ENCODE measurements at places on chromosomes 4 and X.

- DNase-seq, result no peak
These were observed 66.8 kb downstream of the SOWAHB start for GRCh38 chr4:76830964-76831703.

DNA sequence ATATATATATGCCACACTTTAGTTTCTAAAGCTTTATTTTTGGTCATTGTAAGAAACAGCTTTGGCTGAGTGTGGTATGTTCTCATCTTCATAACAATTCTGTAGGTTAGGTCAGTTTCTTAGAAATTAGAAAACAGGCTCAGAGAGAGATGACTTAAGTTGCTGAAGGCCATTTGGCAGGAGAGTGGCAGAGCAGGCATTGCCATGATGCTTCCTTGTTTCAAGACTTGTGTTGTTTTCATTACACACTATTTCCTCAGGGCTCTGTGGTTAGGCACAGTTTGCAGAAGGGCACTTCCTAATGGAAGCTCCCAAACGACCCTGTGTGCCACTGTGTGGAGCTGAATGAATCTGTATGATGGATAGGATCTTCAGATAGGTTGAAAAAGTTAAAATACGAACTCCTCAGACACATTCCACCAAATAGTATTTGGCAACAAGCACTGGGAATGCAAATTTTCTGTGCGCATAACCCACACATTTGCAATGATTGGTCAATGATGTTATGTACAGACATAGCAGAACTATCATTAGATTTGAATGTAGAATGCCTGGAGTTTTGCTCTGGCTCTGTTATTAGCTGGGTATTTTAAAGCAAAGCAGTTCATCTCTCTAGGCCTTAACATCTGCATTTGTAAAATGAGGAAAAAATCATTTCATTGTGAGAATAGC lies 274.3 kb upstream of the HS3ST1 start:
- no peak for DNase-seq

GRCh38 chr4:2489841-2490552 lies 21.1 kb downstream of the RNF4 start:
- no peak for DNase-seq

GRCh38 chr4:85741921-85742591 lies 267.1 kb downstream of the ARHGAP24 start:
- no peak for DNase-seq

DNA sequence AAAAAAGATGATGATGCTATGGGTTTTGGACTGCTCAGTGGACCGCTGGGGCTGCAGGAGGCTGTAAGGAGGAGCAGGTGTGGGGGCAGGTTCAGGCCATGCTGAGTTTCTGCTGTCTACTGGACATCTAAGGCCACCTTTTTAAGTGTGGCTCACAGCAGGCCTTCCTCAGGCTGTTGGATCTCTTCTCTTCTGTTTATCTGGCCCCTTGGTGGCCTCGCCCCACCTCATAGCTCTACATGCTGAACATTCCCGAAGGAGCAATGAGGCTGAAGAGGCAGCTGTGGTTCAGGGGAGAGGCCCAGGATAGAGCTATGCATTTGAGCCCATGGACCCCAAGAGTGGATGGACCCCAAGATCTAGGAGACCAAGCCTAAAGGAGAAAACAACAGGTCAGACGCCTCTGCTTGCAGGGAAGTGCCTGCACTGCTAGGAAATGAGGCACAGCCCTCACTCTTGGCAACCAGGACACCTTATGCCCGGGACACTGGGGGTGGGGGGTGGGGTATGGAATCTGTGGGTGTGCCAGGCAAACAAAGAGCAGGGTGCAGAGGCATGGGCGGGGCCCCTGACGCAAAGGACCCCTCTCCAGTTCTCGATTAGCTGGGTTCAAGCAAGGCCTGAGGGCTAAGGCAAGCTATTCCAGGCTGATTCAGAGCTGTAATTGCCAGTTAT lies 168.9 kb downstream of the BCOR start:
- DNase-seq, result no peak

GRCh38 chr4:124861761-124862160 lies 149.2 kb upstream of the ANKRD50 start:
- DNase-seq, result no peak

DNA sequence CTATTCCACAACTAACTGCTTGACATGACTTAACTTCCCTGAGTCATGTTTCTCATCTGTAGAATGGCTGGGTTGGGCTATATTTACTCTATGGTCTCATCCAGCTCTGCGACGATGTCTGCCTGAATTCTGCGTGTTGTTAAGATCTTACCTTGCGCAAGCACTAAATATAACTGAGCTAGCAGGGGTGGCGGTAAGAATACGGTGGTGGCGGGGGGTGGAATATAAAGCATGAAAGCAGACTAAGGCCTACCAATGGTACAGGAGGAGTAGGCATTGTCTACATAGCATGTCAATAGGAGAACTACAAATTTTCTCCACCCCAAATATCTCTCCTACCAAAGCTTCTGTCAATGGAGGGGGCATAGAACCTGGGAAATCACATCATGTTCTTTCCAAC lies 45.7 kb upstream of the DCLK2 start:
- no peak for DNase-seq

DNA sequence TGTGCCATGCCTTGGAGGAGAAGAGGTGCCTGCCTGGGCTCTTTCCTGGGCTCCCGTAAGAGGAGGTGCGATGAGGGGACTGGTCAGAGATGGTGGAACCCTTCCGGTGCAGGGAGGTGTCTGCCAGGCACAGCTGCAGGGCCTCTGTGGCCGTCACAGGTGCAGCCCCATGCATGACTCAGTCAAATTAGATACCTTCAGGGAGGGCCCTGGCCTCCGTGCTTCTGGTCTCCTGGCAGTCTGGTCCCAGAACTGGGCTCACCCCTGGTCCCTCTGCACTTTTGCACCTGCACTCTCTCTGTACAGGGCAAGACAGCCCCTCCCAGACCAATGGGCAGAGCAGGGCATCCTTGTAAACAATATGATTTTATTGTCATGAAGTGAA lies 49.9 kb upstream of the LRPAP1 start:
- no peak for DNase-seq

DNA sequence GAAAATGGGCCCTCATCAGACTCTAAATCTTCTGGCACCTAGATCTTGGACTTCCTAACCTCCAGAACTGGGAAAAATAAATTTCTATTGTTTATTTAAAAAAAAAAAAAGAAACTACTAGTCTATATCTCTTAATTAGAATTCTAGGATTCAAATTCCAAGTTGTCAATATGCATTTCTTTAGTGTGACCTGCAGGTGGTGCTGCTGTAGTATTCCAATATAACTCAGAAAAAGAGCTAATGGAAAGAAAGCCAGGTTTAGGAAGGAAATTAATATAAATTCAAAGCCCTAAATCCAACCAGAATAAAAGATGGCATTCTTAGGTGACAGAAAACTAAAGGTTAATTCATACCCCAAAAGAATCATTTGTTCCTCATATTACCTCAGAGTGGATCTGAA lies 80.0 kb upstream of the NALF2 start:
- no peak for DNase-seq

GRCh38 chr4:47737326-47737725 lies 100.5 kb downstream of the CORIN start:
- DNase-seq, result no peak

- no peak for DNase-seq
These were observed 46.2 kb downstream of the NEK1 start for GRCh38 chr4:169566021-169566818.
